ENCODE measurements at places on chromosomes 5 and 9.
A peak's percentile ranks its signal among the peaks of the same experiment; 100 is the strongest.

DNA sequence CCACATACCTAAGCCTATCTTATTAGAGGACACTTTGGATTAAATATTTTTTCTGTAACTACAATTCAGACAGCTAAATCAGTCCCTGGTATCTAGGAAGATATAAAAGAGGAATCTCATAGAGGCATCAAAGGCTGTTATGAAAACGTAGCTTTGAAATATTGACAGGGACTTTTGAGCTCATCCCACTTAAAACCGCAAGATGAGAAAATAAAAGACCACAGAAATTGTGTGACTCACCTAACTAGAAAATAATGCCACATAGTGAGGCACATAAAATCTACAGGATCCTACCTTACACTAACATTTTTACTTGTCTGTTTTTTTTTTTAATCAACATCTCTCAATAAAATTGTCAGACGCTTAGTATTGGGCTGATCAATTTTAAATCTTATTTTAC is 686.5 kb upstream of the COX7C start:
- peaks cover 2% of the 10 kb centered on the region for H3K27me3 ChIP-seq
- H3K27ac ChIP-seq: no peak overlapping the region
- peaks cover 11% of the 10 kb centered on the region for H3K4me1 ChIP-seq
- no peak for DNase-seq

- H3K4me1 ChIP-seq: no peaks in the 10 kb centered on the region
- no peak overlapping the region for H3K27ac ChIP-seq
- no peak overlapping the region for H3K4me3 ChIP-seq
- peaks cover 91% of the 10 kb centered on the region for H3K27me3 ChIP-seq
- no peaks in the 10 kb centered on the region for H3K36me3 ChIP-seq
- DNase-seq: no peak
Measured at GRCh38 chr9:135079018-135079417, 8.4 kb upstream of the OLFM1 start.

- no peaks in the 10 kb centered on the region for H3K36me3 ChIP-seq
- no peak for DNase-seq
- H3K4me3 ChIP-seq: peak overlapping the region; percentile 30
- H3K27me3 ChIP-seq: peaks cover 90% of the 10 kb centered on the region
- H3K4me1 ChIP-seq: peaks cover 35% of the 10 kb centered on the region
Measured at GRCh38 chr5:55222092-55222984, 4.8 kb downstream of the MCIDAS start.

DNA sequence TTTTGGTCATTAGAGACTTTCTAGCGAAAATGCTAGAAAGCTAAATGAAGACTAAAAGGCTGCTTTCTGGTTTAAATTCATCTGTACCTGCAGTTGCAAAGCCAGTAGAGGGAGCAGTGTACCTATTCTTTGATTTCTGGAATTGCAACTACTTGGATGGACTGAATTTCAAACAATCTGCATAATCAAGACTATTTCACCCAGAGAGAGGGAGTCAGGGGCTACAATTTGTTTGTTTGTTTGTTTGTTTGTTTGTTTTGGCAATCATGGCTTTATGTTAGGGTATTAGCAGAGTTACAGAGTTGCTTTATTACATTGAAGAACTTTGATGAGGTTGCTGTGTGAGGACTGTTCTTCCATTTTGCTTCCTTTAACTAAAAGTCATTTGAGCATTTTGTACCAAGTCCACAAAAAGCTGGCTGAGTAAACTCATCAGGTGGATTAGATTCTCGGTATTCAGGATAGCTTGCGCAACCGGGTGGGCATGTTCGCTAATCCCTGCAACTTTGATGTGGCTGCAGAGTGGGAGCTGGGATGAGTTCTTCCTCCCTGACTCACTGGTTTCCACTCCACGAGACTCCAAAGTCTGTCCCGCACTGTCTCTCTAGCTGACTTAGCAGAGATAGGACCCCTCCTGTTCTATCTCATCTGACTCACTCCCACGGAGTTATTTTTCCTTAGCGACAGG is 80.0 kb upstream of the TUT7 start:
- H3K36me3 ChIP-seq: peaks cover 10% of the 10 kb centered on the region
- H3K4me3 ChIP-seq: peak overlapping the region; percentile 47
- peaks cover 15% of the 10 kb centered on the region for H3K4me1 ChIP-seq
- no peaks in the 10 kb centered on the region for H3K27me3 ChIP-seq

- DNase-seq: no peak
- no peaks in the 10 kb centered on the region for H3K4me1 ChIP-seq
- H3K27ac ChIP-seq: no peak overlapping the region
- peaks cover 10% of the 10 kb centered on the region for H3K36me3 ChIP-seq
Measured at GRCh38 chr9:122991370-122991830, 42.1 kb upstream of the GPR21 start.

- H3K27me3 ChIP-seq: peaks cover 5% of the 10 kb centered on the region
- DNase-seq: no peak
- no peak overlapping the region for H3K4me3 ChIP-seq
- H3K4me1 ChIP-seq: peaks cover 46% of the 10 kb centered on the region
- H3K36me3 ChIP-seq: peaks cover 4% of the 10 kb centered on the region
Measured at GRCh38 chr5:135641319-135641718, 62.5 kb upstream of the CXCL14 start.

GRCh38 chr5:135423846-135424168 is 23.3 kb downstream of the DCANP1 start:
- H3K36me3 ChIP-seq: no peaks in the 10 kb centered on the region
- peaks cover 25% of the 10 kb centered on the region for H3K27me3 ChIP-seq
- H3K4me1 ChIP-seq: peaks cover 3% of the 10 kb centered on the region
- H3K4me3 ChIP-seq: no peak overlapping the region
- H3K27ac ChIP-seq: no peak overlapping the region

GRCh38 chr9:83041771-83042170 is 21.2 kb downstream of the RASEF start:
- DNase-seq: no peak
- no peak overlapping the region for H3K4me3 ChIP-seq
- peaks cover 12% of the 10 kb centered on the region for H3K27me3 ChIP-seq
- no peaks in the 10 kb centered on the region for H3K36me3 ChIP-seq
- H3K27ac ChIP-seq: no peak overlapping the region
- H3K4me1 ChIP-seq: peaks cover 26% of the 10 kb centered on the region

GRCh38 chr9:966870-967269 is 9.6 kb upstream of the DMRT3 start:
- peaks cover 77% of the 10 kb centered on the region for H3K4me1 ChIP-seq
- no peak overlapping the region for H3K4me3 ChIP-seq

DNA sequence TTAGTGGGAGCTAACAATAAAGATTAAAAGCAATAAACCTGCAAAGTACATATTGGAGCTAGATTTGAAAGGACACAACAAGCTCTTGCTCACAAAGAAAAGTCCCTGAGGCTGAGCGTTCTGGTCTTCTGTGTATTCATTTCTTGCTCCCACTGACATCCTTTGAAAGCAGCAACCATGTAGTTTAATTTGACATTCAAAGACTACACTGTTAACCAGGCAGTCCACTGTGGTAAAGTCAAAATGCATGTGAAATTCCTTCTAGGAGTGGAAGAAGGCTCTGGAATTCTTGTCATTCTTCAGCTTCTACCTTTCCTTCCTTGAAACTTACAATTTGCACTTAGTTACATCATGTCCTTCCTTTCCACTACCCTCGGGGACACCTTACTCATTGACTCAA is 480.7 kb downstream of the CSNK1G3 start:
- no peak for DNase-seq
- no peak overlapping the region for H3K4me3 ChIP-seq
- H3K4me1 ChIP-seq: peaks cover 39% of the 10 kb centered on the region
- peaks cover under 1% of the 10 kb centered on the region for H3K36me3 ChIP-seq
- peaks cover 1% of the 10 kb centered on the region for H3K27me3 ChIP-seq
- no peak overlapping the region for H3K27ac ChIP-seq

GRCh38 chr5:124661317-124662141 is 84.9 kb downstream of the ZNF608 start:
- peak overlapping the region; percentile 5 for H3K4me3 ChIP-seq
- peak overlapping the region; percentile 93 for H3K27ac ChIP-seq
- no peaks in the 10 kb centered on the region for H3K27me3 ChIP-seq
- H3K4me1 ChIP-seq: peaks cover 83% of the 10 kb centered on the region
- DNase-seq: no peak

Measured in mesothelial cell of epicardium (in vitro differentiated cells).